ENCODE measurements at places on chromosomes 12 and 14.
A peak's percentile ranks its signal among the peaks of the same experiment; 100 is the strongest.

- DNase-seq, result no peak
Observed at GRCh38 chr14:32635061-32635719, 303.5 kb upstream of the NPAS3 start.

DNA sequence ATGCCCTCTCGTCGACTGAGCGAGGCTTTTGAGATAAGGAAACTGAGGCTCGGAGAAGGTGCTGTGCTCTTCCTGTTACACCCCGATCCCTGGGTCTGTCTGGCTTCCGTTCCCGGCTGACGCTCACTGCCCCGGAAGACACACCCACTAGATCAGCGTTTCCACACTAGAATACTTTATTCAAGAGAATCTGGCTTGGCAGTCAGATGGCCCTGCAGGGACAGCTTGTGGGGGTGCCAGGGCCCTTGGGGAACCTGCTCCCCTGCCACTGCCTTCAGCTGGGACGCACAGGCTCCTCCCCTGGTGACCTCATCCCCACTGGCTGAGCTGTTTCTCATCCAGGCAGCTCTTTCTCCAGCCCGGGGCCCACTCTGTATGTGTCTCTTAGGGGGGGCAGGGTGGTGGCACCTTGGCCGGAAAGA is 13.7 kb downstream of the PGF start:
- peak; percentile 34 for DNase-seq

DNA sequence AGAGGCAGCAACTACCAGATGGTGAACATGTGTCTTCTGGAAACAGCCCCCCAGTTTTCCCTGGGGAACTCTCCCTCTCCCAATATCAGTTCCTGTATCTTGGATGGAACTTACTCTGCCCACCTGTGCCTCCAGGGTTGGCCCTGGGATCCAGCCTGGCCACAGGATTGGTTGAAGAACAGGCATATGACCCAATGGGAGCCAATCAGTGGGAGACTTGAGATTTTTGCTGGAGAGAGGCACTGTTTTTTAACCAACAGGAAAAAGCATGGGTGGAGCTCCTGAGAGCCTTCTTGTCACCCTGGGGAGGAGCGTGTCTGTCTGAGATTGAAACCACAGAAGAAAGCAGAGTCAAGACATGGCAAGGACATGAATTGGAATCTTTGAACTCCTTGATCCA is 33.6 kb upstream of the COX6A1 start:
- no peak for DNase-seq

GRCh38 chr12:83462419-83462818 is 775.7 kb downstream of the TMTC2 start:
- no peak for DNase-seq

DNA sequence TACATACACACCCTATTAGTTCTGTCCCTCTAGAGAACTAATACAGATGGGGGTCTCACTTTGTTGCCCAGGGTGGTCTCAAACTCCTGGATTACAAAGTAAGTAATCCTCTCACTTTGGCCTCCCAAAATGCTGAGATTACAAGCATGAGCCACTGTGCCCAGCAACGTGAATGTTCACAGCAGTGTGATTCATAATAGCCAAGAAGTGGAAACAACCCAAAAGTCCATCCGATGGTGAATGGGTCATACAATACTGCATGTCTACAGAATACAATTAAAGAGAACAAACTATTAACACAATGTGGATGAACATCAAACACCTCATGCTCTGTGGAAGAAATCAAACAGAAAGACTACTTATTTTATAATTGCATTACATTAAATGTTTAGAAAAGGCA is 57.3 kb upstream of the SYNE2 start:
- no peak for DNase-seq

DNA sequence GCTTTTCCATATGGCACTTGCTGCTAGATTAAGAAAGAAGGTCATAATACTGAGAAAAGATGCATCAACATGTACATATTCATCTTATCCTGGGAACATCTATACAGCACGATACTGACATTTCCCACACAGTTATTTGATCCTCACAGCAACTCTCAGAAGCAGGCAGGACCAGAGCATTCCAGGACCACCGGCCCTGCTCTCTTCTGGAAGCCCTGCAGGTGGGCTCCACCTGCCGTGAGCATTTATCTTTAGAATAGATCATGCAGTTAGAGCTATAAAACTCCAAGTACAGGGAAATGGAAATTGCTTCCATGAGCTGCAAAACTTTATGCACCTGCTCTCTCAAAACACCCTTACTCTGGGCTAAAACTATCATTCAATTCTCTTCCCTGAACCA is 5.5 kb upstream of the BDKRB1 start:
- DNase-seq, result no peak

GRCh38 chr14:68278576-68279436 is 459.2 kb downstream of the RAD51B start:
- DNase-seq, result no peak

DNA sequence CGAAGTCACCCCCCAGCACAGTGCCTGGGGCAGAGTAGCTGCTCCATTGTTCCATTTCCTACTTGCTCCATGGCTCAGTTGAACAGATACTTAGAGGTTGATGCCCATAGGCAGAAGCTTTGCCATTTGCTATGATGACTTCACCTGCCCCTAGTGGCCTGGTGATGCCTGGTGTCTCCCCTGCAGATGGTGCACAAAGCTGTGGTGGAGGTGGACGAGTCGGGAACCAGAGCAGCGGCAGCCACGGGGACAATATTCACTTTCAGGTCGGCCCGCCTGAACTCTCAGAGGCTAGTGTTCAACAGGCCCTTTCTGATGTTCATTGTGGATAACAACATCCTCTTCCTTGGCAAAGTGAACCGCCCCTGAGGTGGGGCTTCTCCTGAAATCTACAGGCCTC is 10.6 kb downstream of the SERPINA5 start:
- DNase-seq, result no peak

DNA sequence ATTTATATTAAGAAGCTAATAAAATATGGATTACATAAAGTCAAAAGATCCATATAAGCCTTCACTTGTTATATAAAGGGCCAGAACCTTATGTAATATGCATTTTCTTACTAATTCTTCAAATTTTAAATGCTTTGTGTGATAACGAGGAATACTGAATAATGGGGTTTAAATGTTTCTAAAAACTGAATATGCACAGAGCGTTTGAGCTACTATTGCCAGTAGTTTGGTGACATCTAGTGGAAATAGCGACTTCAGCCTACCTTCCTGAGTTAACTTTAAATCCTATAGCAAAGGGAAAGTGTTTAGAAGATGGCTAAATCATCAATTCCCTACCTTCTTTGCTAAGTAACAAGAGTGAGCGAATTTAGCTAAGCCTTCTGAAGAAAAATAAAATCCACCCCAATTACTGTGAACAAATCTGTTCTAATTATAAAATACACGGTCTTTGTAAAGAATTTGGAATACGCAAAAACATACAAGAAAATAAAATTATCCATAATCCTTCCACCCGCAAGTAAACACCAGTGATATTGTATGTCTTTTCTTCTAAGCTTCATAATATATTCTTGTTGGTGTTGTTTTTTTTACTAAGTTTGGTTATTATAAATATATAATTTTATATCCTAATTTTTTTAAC is 115.5 kb upstream of the G2E3 start:
- no peak for DNase-seq

- DNase-seq, result no peak
Observed at GRCh38 chr12:46556819-46557524, 184.4 kb upstream of the SLC38A2 start.

- no peak for DNase-seq
Observed at GRCh38 chr14:22993517-22993916, 11.2 kb upstream of the AJUBA start.

DNA sequence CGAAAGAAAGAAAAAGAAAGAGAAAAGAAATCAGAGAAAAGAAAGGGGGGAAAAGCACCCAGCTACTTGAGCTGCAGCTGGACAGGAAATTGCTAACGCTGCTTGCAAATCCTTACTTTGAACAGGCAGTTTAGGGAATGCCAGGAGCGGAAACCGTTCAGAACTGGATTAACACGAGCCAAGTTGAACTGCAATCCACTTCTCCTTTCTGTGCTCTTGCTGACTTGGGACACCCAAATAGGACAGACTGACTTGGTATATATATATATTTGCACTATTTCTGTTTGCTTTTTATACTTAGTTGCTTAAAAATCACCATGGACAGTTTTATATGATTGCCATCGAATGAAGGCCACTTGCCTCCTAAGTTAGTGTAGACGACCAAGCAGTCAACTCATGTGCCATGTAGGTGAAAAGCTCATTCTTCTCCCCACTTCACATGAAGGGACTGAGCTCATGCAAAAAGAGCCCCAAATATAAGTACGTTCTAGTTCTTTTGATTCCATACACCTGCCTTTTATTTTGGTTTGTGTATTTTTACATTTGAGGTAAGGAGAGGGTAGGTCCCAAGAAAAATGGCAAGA is 5.5 kb downstream of the DUSP6 start:
- DNase-seq, result no peak

DNA sequence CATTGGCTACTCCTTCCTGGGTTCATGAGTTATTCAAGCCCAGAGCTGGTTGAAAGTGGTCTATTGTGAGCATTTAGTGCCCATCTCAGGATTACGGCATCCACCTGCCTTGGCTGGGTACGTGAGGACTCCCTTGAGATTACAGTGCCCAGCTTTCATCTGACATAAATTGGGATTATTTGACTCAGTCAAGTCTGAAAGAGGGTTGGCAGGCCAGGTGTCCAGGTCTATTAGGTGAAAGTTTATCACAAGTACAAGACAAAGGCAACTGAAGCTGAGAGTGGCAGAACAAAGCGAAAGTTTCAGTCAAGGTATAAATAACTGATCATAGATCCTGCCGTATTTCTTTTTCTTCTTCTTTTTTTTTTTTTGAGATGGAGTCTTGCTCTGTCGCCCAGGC is 84.6 kb upstream of the ATF7IP start:
- DNase-seq, result no peak

GRCh38 chr12:26836201-26836600 is 3.2 kb upstream of the ITPR2 start:
- DNase-seq, result no peak

- no peak for DNase-seq
Observed at GRCh38 chr12:113273053-113273725, 51.9 kb downstream of the TPCN1 start.

DNA sequence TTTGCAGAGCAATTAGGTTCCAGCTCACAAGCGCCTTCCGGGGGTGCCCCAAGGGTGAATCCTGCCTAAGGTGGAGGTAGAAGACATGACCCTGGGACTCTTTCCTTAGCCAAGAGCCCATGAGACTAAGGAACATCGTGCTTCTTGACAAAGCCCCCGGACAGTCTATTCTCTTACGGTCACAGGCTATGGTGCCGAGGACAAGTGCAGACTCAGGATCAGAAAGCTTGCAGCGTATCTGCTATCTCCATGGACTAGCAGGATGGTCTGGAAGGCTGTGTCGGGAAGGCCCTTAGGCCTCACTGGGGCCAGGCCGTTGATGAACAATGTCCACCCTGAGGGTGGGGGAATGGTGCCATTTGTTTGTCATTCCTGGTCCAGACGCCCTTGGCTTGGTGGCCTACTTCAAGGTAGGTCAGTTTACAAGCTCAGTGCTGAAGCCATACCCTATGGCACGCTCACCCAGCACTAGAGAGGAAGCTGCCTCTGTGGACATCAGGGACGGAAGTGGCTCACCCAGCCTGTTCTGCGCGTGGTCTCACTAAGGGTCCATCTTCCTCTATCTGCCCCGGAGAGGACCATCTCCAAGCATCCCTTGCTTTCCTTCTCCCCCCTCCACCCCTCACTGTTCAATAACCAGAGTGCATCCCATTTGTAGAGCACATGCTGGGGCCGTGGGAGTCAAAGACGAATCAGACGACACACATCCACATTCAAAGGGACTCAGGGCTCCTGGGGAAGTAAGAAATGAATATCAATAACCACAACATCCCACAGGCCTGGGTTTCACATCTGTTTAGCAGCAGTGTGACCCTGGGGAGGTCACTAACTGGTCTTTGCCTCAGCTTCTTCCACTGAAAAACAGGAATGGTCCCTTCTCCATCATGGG is 45.0 kb upstream of the IQSEC3 start:
- DNase-seq, result no peak

GRCh38 chr12:87846045-87846444 is 183.2 kb downstream of the C12orf50 start:
- no peak for DNase-seq

DNA sequence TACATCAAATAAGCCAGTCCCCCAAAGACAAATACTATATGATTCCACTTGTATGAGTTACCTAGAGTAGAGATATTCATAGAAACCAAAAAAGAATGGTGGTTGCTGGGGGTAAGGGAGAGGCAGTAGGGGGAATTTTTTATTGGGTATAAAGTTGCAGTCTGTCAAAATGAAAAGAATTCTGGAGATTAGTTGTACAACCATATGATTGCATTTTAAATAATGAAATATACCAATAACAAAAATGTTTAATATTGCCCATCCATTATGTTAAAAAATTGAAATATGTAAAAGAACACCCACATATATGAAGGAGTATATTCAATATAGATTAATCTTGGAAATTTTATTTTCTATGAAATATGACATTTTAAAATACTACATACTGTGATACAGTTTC is 1383.5 kb downstream of the FSCB start:
- DNase-seq, result no peak

- no peak for DNase-seq
Observed at GRCh38 chr14:23174296-23175184, 8.9 kb downstream of the SLC7A8 start.

DNA sequence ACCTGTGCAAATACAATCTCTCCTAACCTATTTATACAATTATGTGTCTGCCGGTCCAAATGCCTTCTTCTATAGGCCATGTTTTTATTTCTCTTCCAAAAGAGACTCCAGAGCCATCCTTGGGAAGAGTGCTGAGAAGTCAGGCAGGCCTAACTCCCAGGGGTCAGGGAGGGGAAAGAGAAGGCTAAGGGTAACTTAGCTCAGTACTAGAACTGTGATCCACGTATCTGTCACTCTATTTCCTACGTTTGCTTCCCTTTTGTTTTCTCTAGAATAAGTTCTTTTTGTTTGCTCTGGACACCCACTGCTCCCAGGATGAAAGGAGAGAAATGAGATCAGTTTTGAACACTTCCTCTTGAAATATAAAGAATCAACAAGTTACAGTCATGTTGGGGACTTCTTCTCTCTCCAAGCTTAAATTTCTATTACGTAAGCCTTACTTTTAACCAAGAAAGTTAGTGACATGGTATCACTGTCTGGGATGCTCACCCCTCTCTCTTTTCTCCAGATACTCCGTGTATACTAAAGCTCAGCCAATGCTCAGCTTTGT is 79.2 kb downstream of the DAD1 start:
- no peak for DNase-seq

GRCh38 chr12:47545938-47546609 is 159.8 kb downstream of the RPAP3 start:
- DNase-seq, result no peak
